Nephron progenitor cell (in vitro differentiated cells): ENCODE measurements at places on chromosomes 16 and 17.

GRCh38 chr17:38867179-38867967, 2.5 kb upstream of the LASP1 start:
- peak; percentile 75 for DNase-seq

DNA sequence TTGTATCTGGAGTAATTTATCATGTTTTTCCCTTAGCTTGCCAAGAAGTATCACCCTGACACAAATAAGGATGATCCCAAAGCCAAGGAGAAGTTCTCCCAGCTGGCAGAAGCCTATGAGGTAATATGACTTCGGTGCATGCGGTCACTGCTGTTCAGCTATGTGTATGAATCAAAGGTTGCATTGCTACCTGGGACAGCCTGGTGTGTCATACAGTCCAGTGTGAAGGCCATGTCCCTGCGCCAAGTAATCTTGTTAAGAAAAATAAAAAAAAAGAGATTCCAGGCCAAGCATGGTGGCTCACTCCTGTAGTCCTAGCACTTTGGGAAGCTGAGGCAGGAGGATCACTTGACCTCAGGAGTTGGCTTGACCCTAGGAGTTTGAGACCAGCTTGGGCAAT, 11.7 kb downstream of the DNAJA3 start:
- no peak for DNase-seq

- DNase-seq = no peak
Observed at GRCh38 chr16:87832137-87832527, 37.2 kb downstream of the SLC7A5 start.

DNA sequence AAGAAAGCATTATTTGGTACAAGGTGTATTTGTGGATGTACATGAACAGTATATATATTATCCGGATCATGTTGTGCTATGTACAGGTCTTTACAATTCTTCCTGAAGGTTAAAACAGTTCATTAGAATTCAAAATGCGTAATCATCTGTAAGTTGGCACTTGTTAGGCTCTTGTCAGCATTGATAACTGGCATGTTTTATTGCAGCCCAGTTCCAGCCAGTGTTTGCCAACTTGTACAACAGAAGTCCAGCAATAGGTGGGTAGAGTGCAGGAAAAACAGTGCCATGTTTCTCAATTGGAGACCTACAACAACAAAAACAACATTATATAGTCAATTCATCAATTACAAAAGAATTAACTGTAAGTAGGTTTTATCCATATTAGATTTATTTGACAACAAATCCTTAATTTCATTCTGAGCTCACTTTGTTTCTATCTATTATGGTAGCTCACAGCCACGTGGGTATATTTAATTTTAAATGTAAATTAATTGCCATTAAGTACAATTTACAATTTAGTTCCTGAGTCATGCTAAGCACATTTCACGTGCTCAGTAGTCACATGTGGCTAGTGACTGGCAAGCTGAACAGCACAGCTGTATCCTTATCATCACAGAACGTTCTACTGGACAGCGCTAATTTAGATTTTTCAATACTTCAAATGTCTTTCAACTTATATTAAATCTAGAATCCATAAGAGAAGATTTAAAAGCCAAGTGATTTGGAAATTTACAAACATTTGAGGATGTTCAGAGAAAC, 8.6 kb upstream of the ANKFY1 start:
- no peak for DNase-seq

DNA sequence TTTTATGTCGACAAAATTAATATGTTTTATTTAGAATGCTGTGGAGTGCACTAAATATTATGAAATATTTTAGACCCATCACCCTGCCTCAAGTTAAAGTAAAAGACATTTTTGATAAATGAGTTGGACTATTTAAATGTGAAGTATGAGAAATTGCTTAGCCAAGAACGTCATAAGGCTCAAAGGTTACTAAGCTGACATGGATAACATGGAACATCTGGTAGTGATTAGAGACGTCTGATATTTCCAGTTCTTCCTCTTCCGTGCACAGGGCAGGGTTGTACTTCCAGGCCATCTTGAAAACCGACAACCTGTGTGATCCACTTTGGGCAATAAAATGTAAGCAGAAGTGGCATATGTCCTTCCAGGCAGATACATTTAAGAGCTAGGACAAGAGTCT, 7.2 kb upstream of the CCL8 start:
- DNase-seq = no peak

DNA sequence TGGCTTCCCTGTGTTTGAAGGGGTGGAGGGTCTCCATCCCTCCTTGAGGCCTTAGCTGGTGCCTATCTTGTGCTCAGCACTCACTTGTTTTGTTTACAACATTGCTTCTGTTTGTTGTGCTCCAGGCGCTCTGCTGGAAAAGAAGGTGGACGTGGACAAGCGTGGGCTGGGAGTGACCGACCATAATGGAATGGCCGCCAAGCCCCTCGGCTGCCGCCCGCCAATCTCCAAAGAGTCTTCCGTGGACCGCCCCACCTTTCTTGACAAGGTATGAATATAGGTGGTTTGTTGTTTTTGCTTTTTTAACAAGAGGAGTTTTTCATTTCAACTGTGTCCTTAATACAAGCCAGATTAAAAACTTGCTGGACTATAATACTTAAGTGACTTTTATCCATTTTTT, 53.5 kb downstream of the TMC6 start:
- DNase-seq = no peak

- peak; percentile 70 for DNase-seq
Observed at GRCh38 chr16:75495076-75495674, at the start of gene CHST6. Gene CHST6, minus strand, starts transcription at chr16:75495441. Its CDS starts 15,613 bp downstream, at chr16:75479828.

DNA sequence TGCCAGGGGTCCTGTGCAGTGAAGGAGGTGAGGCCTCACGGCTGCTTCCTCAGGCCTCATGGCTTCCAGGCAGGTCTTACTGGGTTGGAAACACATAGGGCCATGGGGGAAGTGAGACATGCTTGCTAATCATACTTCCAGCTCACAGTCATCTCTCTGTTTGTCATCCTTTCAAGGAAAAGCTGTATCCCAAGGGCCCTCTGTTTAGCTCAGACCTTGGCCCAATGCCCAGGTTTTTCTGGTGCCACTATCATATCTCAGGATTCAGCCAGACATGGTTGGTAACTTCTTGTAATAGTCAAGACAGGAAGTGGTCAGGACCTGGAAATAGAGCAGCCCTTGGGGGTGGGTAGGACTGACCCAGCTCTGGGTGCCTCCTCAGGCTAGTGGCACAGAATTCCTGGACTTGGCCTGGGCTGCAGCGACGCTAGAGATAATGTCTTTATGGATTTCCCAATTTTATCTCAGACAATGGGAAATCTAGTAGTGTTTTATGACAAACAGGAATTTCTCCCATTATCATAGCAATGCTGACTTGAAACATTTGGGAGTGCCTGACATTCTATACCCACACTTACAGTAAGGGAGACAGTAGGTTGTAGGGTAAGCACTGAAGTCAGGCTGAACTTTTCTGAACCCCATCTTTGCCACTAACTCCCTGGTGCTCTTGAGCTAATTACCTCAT, 13.5 kb upstream of the ITGB3 start:
- DNase-seq = no peak

- DNase-seq = no peak
Observed at GRCh38 chr16:85679870-85680269, 8.9 kb downstream of the GINS2 start.

DNA sequence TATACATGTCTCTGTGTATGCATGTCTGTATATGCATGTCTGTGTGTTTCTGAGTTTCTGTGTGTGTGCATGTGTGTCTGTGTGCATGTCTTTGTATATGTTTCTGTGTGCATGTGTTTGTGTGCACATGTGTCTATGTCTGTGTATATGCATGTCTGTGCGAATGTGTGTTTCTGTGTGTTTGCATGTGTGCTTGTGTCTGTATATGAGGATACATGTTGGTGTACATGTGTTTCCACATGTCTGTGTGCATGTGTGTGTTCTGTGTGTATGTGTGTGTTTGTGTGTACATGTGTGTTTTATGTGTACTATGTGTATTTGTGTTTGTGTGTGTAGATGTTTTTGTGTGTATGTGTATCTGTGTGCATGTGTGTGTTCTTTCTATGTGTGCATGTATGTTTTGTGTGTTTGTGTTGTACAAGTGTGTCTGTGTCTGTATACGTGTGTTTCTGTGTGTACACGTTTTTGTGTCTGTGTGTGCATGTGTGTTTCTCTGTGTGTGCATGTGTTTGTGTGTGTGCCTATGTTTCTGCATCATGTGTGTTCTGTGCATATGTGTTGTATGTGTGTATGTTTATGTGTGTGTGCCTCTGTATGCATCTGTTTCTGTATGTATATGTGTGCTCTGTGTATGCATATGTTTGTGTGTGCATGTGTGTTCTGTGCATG, 8.9 kb upstream of the RAB37 start:
- DNase-seq = no peak

GRCh38 chr16:87002717-87003413, 314.3 kb downstream of the C16orf95 start:
- no peak for DNase-seq

DNA sequence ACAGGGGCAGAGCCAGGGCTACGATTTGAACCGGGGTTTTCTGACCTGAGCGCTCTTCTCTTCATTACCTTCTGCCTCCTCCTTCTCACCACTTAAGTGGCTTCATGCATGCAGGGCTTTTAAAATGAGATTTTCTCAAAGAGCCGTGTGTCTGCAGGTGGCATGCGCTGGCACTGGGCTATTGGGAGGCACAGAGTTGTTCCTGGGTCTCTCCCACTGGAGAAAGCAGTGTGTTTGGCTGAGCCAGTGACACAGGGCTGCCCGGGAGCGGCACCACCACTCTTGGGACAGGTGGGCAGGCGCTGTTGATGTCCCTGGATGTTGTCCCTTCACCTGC, 218.8 kb upstream of the CHMP6 start:
- DNase-seq = no peak

DNA sequence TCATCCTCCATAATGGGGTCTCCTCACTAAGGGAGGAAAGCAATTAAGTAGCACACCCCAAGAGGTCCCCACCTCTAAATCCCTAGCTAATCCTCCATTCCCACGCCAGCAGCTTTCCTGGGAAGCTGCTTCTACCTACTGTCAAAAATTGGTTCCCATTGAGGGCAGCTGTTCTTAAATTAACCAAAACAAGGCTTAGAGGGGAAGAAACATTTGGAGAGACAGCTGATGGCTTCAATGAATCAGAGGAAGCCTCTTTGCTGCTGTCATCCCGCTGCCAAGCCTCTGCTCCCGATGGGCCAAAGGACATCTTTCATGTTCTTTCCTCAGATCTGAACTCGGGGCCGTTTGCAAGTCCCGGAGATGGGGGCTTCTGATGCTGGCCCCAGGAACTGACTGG, 26.6 kb downstream of the AIPL1 start:
- no peak for DNase-seq

- DNase-seq = no peak
Observed at GRCh38 chr17:74192950-74193781, 10.3 kb upstream of the RPL38 start.

DNA sequence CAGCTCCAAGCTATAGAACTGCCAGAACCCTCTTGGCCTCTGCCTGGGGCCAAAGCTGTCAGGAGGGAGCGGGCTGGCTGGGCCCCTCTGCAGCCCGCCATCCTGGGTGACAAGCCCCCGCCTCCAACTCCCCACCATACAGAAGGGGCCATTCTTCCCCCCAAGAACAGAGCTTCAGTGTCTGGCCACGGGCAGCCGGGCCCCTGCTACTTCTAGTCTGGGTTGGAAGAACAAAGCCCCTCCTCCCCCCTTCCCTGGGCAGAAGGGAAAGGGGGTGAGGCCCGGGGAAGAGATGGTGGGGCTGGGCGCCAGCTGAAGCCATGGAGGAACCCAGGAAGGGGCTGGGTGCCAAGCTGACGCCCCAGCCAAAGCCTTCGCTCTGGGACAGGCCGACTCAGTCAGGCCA, 9.0 kb downstream of the NAT9 start:
- no peak for DNase-seq

DNA sequence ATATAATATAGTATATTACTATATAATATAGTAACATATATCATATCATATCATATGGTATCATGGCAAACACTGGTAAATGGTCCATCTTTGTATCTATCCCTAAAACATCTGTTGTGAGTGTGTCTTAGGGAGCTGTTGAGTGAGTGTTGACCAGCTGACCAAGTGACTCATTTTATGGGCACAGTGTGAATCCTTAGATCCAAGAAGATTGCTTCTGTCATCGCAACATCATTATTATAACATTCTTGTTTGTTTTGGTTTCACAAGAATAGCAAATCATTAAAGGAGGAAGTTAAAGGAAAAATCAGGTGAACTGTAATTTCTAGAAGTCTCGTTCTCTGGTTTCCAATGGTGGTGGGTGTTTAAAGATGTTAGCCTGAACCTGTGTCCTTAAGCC, 11.7 kb upstream of the MAF start:
- no peak for DNase-seq

DNA sequence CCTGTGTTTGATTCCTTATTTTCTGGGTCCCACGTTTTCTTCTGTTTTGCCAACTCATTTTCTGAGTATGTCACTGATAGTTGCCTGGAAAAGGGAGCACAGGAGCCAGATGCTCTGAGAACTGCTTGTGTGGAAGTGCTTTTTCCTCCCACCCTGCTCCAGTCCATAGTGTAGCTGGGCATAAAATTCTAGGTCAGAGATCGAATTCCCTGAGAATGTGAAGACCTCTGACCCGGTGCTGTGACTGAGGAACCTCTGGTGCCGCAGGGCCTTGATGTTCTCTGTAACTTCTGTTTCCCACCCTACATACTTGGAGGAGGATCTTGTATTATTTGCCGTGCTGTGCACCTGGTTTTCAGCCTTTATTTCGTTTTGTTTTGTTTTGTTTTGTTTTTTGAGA, 19.5 kb upstream of the CAPN15 start:
- DNase-seq = no peak

DNA sequence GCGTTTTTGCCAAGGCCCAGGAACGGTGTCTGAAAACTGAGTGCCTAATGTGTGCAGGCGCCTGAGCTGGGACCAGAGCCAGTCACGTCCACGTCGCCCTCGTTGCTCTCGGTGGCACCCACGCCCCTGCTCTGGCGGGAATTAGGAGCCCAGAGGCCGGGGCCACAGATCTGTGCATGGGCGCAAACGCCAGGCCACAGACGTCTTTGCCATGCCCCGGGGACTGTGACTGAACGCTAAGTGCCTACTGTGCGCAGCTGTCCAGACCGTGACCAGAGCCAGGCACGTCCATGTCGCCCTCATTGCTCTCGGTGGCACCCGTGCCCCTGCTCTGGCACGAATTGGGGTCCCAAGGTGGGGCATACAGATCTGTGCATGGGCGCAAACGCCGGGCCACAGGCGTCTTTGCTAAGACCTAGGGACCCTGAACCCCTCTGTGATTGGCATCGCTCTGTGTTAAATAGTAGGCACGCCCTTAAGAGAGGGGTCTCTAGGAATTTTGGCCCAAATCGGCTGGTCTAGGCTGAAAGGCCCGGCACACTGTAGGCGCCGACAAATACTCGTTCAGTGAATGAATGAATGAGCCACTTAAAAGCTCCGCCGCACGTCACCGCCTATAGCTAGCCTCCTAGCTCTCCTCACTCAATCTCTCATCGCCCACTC, 827 bp upstream of the UBALD1 start:
- DNase-seq = no peak

DNA sequence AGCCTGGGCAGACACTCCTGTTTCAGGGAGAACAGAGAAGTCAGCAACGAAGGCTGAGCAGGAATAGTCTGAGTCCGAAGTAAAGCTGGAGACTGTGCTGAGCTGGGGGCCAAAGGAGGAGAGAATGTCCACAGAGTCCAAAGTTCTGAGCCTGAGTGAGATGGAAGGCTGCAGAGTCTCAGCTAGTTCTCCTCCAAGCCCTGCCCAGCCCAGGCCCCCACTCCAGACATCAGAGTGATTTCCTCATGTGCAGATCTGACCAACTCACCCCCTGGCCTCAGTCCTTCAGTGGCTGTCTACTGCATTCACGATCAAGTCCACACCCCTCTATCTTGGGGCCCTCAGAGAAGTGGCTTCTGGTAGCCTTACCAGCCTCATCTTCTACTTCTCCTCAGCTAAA, 21.6 kb downstream of the SLC13A5 start:
- DNase-seq = no peak
